H1 (cell line): ENCODE measurements at places on chromosomes 2 and 18. TPM values are rescaled to one million over a fixed set of nuclear protein-coding genes. Genes with fewer than 3 reads are reported as not detected.

SGPP2 gene
- polyA plus RNA-seq: 0.27 and 0.29 TPM in 2 replicates

REG1A gene
- polyA plus RNA-seq: not detected in 2 replicates

OSBPL1A gene
- 29.9 and 53.2 TPM in 2 replicates for polyA plus RNA-seq

SLC23A3 gene
- polyA plus RNA-seq: 0.31 and 0.35 TPM in 2 replicates

GPR39 gene
- polyA plus RNA-seq: 2.0 and 2.7 TPM in 2 replicates

CABLES1 gene
- 8.3 and 9.2 TPM in 2 replicates for polyA plus RNA-seq

VIL1 gene
- 6.2 and 8.1 TPM in 2 replicates for polyA plus RNA-seq

CRYGD gene
- polyA plus RNA-seq: 6.0 and 7.1 TPM in 2 replicates
